ENCODE measurements at places on chromosomes 3 and 15. TPM values are rescaled to one million over a fixed set of nuclear protein-coding genes. Genes with fewer than 3 reads are reported as not detected.

DNA sequence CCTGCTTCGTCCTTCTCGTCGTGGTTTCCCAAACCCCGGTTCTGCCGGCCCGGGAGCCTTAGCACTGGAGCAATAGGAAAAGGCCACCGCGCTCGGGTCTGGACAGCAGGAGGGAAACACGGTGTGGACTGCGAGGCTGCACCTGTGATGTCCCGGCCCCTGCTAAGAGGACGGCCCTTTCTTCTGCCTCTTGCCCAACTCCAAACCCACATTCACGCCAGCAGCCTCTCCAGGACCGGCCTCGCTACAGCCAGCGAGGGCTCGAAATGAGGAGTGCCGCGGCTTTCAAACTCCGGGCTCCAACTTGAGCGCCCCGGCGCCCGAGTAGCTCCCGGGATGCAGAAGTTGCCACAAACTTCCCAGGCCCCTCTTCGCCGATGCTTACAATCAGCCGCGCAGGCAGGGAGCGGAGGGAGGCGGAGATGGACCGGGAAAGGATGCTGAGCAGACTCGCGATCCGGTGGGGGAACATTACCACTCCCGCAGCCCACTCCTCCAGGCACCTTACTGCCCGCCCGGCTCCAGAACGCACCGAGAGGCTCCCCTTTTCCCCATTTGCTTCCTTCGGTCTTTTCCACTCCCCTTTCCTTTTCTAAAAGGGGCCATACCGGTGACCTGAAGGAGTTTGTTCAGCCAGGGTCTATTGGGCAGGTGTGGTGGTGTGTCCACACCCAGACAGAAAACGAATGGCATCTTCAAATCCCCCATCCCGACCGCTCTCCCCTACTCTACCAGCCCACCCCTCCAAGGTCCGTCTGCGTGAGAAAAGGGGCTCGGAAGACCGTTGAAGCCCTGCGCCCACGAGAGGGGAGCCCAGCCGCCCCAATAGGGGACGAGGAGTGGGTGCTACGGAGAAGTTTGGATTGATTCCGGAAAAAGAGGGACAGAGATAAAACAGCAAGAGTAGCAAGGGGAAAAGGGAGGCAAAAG is 18.8 kb upstream of the SATB1 start:
- DNase-seq = no peak

GRCh38 chr3:57087361-57088092 is 27.1 kb downstream of the SPATA12 start:
- DNase-seq = no peak

DNA sequence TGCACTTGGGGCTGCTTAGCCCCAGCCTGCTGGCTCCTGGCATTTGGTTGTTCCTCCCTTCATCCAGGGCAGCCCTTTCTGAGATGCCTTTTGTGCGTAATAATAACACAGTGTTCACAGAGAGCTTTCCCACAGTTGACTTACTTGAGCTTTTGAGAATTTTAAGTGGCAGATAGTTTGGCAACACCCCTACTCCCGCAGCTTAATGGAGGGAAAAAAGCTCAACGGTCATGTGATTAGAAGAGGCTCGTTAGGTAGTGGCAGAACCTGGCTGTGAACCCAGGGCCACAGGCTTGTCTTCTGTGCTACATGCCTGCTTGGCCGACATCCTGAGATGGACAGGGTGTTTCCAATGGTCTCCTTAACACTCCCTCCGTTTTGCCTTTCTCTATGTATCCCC is 4.7 kb downstream of the KBTBD13 start:
- no peak for DNase-seq

Gene TGM5
- total RNA-seq = not detected

Gene CCDC54
- total RNA-seq = not detected

Gene GALNT15
- total RNA-seq = not detected
